ENCODE measurements at places on chromosomes 2 and 18.

DNA sequence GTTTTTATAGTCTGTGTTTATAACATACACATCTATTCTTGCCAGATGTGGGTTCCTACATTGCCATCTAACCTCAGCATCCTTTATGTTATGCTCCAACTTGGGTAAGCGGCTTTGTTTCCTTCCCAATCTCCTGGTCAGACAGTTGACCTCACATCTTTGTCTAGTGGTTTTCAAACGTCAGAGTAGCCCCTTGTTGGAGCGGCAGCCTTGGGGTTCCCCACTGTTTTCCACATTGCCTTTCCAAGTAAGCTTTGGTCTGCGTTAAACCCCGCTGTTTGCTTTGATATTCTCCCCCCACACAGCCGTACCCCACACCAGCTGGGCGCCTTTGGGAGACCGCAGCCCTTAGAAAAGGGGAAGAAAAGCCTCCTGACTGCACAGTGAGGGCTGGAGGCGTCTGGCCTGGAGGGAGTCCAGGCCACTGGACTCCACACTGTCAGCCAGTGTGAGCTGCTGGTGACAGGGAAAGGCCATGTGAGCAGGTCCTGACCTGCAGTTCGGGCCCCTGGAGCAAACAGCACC is 83.3 kb downstream of the MALT1 start:
- DNase-seq, result no peak

- no peak for DNase-seq
These were observed 158.0 kb upstream of the RASGRP3 start for GRCh38 chr2:33318456-33318855.

DNA sequence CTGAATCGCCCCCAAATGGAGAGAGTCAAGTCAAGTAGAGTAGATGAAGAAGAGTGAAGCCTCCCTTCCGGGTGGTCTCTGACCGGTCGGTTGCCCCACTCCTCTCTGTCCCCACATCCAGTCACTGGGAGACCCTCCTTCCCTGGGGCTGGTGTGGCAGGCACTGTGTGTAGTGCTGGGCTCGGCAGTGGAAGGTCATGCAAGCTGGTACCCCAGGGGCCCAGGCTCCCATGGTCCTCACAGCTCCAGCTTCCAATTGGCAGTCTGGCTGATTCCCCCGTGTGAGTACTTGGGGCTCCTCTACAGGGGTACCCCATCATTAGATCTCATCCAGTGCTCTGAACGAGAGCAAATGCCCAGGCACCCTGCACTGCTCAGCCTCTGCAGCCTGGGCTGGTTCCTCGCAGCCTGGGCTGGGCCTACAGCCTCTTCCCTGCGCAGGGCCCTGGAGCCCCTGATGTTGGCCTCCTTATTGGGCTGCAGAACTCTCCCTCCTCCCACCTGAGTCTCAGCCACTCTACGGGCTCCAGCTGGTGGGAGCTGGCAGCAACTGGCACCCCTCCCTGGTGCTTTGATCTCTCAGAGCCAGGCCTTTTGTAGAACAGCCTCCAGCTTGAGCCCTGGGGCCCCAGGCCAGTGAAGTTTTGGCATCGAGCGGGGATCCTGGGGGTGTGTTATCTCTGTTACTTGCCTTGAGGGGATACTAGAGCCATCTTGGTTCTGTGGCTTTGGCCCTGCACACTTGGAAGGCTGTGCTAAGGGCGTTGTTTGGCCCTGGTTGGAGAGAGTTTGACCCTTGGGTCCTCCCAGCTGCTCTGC is 187.8 kb upstream of the HDAC4 start:
- DNase-seq, result no peak

DNA sequence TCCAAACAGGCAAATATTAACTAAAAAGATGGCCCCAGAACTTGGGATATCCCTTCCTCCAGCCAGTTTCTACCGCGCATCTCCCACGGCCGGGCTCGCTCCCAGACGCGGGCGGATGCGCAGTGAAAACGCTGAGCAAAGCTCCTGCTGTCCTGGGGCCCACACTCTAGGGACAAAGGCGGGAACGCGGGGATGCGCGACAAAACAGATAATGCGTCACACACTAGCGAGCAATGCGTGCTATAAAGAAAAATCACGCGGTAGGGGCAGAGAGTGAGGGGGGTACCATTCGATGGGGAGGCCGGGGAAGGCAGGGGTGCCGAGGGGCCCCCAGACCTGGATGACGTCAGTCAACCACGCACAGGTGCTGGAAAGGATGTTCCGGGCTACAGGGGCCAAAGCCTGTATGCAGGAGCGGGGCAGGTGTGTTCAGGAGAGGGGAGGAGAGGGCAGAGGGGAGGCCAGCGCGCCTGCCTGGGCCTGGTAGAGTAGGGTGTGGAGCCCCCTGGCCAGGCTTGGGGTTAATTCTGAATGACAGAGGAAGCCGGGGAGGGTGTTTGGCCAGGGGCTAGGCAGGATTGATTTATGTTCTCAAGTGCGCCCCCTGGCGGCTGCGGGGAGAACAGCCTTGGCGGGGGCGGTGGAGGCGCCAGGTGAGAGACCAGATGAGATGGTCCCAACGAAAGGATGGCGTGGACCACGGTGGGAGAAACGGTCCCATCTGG is 14.9 kb upstream of the ITM2C start:
- peak; percentile 52 for DNase-seq

GRCh38 chr2:23346781-23347180 is 38.2 kb upstream of the KLHL29 start:
- no peak for DNase-seq

DNA sequence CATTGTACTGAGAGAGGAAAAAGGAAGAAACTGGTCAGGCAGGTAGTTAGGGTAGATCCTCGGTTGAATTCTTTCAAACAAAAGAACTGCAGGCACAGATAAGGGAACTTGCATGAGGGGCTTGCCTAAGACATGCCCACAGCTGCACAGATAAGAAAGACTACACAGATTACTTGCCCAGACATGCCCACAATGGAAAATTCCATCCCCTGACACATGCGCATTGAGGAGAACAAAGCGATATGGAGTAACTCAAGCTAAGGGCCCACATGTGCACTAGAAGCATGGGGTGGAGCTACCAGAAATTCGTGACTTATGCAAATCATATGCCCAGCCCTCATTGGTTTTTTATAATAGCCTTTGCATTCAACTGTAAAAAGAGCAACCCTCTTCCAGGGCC is 181.3 kb upstream of the ZNF521 start:
- DNase-seq, result no peak

DNA sequence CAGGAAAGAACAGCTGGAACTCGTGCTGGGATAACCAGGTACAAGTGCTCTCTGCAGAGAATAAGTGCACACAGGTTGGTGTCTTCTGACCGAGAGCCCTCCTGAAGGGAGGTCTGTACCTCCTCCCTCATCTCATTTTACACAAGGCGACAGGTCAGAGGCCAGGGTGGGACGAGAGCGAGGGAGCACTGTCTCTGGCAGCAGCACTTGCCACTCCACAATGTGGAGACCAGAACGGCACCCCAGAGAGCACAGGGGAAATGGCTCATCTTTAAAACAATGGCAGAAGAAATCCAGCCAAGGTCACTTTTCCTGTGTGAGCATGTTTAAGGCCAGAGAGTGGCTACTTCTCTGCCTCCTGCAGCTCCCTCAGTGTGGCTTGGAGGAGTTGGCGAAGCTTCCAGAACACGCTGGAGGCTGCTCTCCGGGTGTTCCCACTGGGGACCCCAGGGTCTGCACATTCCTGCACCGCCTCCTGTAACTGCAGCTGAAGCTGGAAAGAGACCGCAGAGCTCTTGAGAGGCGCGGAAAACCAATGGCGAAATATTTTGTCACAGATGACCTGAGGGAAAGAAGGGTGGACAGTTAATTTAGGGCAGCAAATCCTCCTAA is 20.8 kb downstream of the DIPK1C start:
- DNase-seq, result no peak

GRCh38 chr2:99890568-99891427 is 251.6 kb downstream of the AFF3 start:
- DNase-seq, result no peak

GRCh38 chr2:101273056-101273455 is 20.4 kb downstream of the CNOT11 start:
- no peak for DNase-seq

GRCh38 chr2:133557614-133558013 is 10.6 kb downstream of the NCKAP5 start:
- DNase-seq, result no peak

DNA sequence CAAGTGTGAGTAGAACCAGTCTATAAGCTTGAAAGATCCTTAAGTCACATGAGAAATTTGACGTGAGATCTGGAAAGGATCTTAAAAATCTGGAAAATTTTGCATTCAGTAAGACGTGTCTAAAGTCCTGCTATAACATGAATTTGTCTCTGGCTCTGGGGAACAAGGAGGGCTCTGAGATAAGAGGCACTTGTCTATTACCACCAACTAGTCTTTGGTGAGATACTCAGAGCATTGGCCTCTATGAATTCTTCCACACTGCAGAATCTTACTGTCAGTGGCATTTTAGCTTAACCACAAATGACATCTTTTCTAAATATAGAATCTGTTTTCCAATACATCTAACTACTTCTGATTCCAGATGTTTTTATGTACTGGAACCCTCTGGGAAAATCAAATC is 1504.5 kb downstream of the DPP10 start:
- no peak for DNase-seq

GRCh38 chr2:73418343-73418742 is 32.7 kb downstream of the ALMS1 start:
- no peak for DNase-seq

GRCh38 chr2:111121028-111121827 is 514 bp downstream of the BCL2L11 start:
- DNase-seq, result no peak

- no peak for DNase-seq
These were observed 107.1 kb downstream of the CDC42EP3 start for GRCh38 chr2:37564356-37564755.

- no peak for DNase-seq
These were observed 160.9 kb upstream of the EPC2 start for GRCh38 chr2:148483665-148484064.

GRCh38 chr18:51235009-51235789 is 37.7 kb upstream of the MEX3C start:
- DNase-seq, result no peak

DNA sequence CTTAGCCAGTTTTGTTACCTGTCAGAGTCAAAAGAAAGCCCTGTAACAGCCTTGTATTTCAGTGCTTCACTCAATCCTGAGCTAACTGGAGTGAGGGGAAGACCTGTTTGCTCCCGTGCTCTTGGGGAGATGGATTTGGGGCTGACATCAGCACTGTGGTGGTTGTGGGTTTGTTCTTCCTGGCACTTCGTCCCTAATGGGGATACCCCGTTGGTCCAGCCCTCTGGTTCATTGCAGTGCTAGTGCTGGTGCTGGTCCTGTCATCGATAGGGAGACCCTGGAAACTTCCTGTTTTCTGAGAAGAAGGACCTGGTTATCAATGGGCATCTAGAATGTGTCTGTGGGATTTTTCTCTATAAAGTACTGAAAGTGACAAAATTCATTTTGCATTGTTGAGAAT is 205.4 kb downstream of the ZNF407 start:
- DNase-seq, result no peak

GRCh38 chr2:198203336-198204069 is 399.1 kb downstream of the PLCL1 start:
- no peak for DNase-seq

- DNase-seq, result no peak
These were observed 476.7 kb upstream of the ETAA1 start for GRCh38 chr2:66920415-66920814.

DNA sequence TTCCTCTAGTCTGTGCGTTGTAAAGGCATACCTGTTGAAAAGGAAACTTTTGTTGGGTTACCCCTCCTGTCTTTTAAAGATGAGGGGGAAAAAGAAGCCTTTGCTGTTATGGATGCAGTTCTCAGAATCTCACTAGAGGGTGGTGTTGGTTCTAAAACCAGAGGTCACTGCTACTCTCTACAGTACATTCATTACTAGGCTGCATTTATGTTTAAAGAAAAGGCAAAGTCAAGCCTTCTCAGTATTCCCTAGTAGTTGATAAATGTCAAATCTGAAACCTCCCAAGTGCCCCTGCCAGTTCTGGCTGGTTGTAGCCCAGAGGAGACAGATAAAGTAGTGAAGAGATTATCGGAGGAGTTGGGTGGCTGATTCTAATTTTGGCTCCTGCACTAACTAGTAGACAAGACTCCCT is 1.4 kb upstream of the PLCL1 start:
- DNase-seq, result no peak

DNA sequence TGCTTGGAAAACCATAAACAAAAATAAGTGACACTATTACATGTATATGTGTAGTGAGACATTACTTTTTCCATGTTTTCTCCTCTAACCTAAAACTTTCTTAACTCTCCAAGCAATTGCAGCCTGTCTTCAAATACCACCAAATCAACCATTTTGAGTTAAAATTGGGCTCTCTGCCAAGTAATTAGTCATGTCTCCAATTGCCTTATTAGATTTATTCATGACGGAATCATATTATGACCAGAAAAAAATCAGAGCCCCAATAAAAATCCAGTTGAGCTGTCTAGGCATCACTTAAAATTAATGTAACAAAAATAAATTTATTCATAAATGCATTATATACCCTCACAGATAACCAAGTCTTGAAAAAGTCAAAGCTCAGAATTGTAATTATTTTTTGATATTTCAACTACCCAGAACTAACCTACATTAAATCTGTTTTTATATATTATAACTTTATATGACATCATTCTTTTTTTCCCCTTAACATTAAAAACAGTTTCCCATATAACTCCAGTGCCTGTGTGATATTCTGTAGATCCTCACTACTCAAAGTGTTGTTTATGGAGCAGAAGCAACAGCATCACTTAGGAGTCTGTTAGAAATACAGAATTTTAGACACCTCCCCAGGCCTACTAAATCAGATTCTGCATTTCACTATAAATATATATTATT is 157.0 kb downstream of the ERBB4 start:
- no peak for DNase-seq

DNA sequence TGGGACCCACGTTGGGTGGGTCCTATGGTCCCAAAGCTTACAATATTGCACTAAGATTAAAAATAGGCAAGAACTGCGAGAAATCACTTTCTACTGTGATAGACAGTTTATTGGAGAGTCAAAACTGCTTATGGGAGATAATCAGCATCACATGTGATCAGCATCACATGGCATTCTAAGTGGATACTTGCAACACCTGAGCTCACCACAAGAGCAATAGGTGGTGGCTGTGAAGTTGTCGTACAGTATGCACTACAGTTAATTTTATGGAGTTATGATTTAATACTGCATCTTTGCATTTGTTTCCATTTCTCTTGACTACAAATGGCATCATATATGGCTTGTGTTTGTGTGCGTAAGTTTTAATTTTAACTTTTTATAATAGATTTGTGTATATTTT is 11.6 kb downstream of the PNO1 start:
- DNase-seq, result no peak

DNA sequence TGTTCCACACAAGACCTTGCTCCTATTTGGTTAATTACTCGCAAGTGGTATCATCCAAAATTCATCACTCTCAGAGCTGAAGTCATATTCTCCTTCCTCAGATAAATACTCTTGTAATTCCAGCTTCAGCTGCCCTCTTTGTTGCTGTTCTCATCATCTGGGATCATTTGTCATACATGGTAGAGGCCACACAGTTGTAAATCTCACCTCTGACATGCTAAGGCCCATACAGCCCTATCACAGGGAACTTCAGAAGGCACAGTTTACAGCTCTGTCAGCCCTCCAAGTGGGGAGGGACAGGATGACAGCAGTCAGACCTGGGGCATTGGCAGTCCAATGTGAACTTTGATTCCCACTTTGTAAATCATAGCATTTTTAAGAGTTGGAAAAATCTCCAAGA is 399.0 kb downstream of the CNTNAP5 start:
- no peak for DNase-seq

- no peak for DNase-seq
These were observed 39.0 kb downstream of the COA5 start for GRCh38 chr2:98569197-98569793.
